ENCODE measurements at places on chromosomes 3 and 15.

- DNase-seq, result peak; percentile 43
Observed at GRCh38 chr15:64180235-64180824, 17.5 kb upstream of the PPIB start.

- DNase-seq, result no peak
Observed at GRCh38 chr3:32901005-32901932, 50.2 kb upstream of the CCR4 start.

DNA sequence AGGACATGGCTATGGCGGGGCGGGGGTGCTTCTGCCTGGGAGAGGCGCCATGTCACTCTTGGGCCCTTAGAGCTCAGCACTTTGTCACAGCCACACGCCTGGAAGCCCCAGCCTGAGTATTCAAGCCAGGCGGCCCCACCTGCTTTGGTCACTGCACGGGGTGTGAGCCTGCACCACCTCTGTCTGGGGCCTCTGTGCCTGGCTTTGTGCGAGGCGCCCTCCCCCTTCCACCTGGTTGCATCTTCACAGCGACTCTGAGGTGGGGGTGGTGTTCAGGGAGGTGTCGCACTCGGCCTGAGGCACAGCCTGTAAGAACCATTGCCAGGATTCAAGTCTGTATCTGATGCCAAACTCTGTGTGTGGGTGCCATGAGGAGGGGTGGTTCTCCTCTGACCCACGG lies 24.1 kb downstream of the ACAD9 start:
- DNase-seq, result no peak

DNA sequence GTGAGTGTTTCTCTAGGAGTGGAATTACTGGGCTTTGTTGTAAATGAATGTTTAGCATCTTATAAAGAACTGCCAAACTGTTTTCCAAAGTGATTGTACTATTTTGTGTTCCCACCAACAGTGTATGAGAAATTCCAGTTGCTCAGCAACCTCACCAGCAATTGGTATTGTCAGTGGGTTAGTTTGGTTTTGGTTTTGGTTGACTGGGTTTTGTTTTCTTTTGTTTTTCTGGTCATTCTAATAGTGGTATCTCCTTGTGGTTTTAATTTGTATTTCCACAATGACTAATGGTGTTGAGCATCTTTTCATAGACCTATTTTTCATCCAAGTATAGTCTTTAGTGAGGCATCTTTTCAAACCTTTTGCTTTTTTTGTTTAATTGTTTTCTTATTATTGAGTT lies 27.1 kb downstream of the FILIP1L start:
- DNase-seq, result no peak

- peak; percentile 40 for DNase-seq
Observed at GRCh38 chr15:31004220-31004733, 12.8 kb upstream of the MTMR10 start.

DNA sequence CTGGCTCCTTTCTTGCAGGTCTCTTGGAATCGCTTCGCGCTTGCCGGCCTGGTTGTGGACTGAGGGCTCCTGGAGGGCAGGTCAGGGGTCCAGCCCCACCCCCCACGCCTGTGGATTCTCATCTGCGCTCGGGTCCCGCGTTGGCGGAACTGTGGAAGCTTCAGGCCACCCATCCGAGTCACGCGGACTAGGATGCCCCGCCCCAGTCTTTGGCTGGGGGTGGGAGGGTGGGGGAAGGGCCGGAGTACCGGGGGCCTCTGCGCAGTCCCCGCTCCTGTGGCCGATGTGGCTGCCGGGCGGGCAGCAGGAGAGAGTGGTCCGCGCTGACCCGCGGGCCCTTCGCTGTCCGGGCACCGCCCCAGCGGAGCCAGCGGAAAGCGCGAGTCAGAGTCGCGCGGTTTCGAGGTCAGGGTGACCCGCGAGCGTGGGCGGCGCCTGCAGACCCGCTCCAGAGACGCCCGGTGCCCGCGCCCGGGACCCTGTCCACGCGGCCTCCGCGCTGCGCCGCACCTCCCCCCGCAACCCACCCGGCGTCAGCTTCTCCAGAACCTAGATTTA lies 114.2 kb downstream of the KLF13 start:
- no peak for DNase-seq

DNA sequence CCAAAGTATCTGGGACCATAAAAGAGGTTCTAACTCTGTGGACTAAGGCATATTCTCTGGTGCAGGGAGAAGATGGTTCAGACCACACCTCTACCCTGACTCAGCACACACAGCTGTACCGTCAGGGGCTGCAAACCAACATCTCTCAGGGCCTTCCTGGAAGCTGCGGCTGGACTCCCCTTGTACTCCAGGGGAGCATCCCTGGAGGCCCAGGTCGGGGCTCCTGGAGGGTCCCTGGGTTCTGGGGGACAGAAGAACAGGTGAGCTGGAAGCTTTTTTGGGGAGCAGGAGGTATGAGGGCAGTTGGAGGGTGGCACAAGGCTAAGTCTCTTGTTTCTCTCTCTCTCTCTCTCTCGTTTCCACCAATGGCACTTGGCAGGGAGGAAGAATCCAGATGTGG lies 60.5 kb downstream of the LINGO1 start:
- DNase-seq, result no peak

- no peak for DNase-seq
Observed at GRCh38 chr3:168061332-168061996, 34.3 kb downstream of the GOLIM4 start.

DNA sequence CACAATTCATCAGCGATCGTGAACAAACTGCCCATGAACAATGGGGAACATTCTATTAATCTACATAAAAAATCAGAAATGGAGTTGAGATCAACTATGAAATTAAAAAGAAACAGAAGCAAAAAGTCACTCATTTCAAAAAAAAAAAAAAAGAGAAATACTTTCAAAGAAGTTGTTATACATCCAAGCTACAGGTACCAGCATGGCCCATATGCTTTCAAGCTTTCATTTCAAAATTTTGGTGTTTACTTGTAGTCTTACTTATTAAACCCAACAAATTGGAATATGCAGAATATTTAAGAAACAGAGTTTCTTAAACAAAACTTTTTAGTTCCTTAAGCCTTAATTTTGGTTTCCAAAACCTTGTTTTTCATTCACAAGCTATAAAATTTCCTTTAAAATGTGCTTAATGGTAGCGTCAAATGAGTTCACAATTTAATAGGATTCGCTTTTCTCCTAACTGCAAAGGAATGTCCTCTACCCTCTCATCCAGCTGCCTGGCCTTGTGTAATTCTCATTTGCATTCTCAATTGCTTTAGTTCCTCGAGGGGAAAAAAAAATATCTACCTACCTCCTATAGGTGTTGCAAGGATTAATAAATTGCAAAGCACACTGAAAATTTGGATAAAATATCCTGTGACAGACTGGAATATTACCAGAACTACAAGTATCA lies 565.2 kb downstream of the ROBO1 start:
- DNase-seq, result no peak

DNA sequence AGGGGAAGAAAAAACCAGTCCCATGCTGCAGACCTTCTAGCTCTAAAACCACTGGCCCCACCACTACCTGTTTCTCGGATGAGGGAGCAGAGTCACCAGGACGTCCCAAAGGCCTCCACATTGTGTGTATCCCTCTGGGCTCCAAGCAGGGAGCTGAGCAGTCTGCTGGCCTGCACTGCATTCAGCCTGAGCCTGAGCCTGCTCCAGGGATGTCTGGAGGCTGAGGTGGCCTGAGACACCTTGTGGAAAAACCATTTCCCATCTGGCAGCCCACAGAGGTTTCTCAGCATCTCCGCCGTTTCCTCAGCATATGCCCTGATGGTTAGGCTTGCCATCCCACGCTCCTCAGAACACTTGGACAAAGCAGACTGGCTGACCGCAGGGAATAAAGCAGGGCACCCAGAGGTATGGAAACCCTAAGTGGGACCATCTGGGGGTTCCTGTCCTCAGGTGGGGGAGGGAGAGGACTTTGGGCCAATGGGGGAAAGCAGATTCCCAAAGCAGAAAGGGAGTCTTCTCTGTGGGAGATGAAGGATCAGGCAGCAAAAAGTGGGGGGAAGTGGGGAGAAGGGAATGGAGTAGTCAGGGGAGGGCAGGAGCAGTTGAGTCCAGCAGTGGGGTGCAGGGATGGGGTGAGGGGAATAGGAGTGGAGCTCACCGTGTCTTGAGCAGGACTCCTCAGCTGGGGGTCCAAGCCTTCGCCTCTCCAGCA lies at the start of gene CILP:
Gene CILP, minus strand, starts transcription at position 704 of the 712 bp plus-strand sequence. CDS start 1,718 bp downstream, outside the sequence.
- DNase-seq, result no peak

GRCh38 chr3:142863930-142864920 lies 24.7 kb downstream of the PCOLCE2 start:
- no peak for DNase-seq

GRCh38 chr3:133540896-133541674 lies 32.4 kb upstream of the CDV3 start:
- peak; percentile 14 for DNase-seq

GRCh38 chr3:13307041-13307440 lies 113.1 kb downstream of the NUP210 start:
- DNase-seq, result no peak

- DNase-seq, result no peak
Observed at GRCh38 chr15:80769829-80770705, 9.1 kb upstream of the CEMIP start.

DNA sequence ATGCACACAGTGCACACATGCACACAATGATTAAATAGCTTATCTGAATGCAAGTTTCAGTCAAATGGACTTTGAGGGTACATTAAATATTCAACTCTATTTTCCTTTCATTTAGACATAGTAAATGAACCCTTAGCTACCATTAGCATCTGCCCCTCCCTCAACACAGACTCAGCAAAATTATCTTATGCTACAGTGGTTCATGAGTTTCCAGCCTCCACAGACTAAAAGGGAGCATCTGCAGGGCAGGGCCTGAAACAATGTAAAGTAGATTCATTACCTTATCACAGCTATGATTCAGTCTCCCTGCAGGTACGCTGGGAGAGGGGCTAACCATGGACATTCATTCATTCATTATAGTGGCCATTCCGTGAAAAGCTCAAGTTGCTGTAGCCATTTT lies 329.1 kb downstream of the VGLL3 start:
- no peak for DNase-seq

DNA sequence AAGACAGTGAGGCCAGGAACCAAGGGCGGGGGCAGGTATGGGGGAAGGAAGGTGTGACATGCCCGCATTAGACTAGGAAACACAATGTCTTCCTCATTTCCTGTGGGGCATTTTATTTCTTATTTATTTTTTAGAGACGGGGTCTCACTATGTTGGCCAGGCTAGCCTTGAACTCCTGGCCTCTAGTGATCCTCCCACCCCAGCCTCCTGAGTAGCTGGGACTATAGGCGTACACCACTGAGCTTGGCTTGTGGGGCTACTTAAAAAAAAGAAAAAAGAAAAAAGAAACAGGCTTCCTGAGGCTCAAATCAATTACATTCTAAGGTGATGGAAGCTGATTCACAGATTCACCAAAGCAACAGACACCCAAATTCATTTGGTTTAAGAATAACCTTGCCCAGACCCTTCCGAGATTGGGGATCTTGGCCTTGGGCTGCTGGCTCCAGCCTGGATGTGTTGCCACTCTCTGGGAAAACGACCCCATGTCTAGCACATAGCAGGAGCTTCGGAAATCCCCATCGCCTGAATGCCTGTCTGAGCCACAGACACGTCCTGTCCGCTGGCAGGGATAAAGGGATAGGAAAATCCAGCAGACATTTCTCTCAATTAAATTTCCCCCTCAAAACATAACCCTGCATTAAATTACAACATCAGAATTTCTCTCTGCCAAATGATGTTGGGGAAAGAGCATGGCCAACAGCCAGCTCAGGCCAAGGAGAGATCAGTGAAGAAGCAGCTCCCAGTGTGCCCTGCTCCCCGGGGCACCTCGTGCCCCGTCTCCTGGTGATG lies 13.0 kb downstream of the CPN2 start:
- no peak for DNase-seq

DNA sequence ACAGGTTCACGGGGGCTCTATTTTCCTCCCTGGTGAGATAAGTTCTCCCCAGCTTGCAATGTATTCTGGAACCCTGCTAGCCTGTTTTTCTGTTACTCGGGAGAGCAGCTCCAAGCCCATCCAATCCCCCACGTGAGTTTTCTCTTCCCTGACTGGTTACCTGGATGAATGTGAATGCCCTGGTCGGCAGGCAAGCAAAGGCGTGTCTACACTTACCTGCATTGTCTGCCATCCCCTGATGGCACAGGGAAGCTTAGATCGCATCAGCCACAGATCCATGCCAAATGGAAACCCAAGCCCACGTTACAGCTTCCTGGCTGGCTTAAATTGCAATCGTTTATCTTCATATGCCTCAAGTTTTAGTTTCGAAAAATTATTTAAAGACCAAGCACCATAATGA lies 149.9 kb downstream of the FOXP1 start:
- DNase-seq, result no peak

- no peak for DNase-seq
Observed at GRCh38 chr3:171980578-171981270, 58.7 kb upstream of the FNDC3B start.

- DNase-seq, result no peak
Observed at GRCh38 chr3:11878837-11879236, 32.2 kb upstream of the TAMM41 start.

- DNase-seq, result no peak
Observed at GRCh38 chr3:177836671-177837070, 639.4 kb upstream of the TBL1XR1 start.

GRCh38 chr3:162764808-162765071 lies 1268.1 kb downstream of the OTOL1 start:
- no peak for DNase-seq

Measured in GM18507 (cell line).